Stimulated activated CD8-positive, alpha-beta memory T cell treated with anti-CD3 and anti-CD28 coated beads, Interleukin-4, amount 100 ng/mL, for 4 hours (primary cell): ENCODE measurements at places on chromosomes 4 and X.
A peak's percentile ranks its signal among the peaks of the same experiment; 100 is the strongest.

DNA sequence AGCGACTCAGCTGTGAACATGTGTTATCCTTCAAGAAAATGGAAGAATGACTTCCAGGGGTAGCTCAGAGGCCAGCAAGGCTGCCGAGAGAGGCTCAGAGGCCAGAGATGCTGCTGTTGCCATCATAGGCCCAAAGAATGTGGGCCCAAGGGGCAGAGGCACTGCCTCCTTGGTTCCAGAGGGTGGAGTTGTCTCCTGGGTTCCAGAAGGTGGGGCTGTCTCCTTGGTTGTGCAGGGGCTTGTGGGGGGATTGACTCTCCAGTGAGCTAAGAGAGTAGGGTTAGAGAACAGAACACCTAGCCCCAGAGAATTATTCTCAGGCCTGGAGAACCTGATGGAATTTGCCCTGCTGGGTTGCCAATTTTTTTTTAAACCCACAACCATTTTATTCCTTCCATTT lies 62.6 kb downstream of the DGKK start:
- no peak for DNase-seq

DNA sequence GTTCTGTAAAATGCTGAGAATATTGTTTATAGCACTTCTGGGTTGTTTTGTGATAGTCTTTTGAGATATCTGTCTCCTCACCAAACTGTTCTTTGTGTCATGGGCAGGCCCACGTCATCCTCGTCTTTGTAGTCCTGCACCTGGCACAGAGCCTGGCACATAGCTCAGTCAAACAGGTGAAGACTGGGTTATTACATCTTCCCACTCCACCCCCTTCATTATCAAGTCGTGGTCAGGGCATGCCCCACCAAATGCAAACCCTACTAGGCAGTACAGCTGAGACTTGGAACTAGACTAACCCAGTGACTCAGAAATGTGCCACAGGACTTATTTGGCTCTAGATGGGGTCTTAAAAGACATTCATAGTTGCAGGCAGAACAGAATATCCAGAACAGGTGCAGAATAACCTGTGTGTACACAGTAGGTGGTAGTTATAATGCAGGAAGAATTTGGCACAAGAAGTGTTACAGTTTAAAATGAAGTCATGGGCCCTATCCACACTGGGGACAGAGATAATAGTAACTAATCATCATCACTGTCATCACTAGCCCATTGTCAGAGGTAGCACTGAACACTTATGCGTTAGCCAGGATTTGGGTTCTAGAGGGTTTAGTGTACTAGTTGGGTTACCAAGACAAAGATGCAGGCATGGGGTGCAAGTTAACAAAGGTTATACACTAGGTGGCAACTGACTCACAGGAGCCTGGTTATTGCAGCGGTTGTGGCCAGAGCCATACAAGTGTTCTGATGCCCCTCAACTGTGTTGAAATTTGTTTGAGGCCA lies 74.9 kb downstream of the TBL1X start:
- DNase-seq, result no peak

DNA sequence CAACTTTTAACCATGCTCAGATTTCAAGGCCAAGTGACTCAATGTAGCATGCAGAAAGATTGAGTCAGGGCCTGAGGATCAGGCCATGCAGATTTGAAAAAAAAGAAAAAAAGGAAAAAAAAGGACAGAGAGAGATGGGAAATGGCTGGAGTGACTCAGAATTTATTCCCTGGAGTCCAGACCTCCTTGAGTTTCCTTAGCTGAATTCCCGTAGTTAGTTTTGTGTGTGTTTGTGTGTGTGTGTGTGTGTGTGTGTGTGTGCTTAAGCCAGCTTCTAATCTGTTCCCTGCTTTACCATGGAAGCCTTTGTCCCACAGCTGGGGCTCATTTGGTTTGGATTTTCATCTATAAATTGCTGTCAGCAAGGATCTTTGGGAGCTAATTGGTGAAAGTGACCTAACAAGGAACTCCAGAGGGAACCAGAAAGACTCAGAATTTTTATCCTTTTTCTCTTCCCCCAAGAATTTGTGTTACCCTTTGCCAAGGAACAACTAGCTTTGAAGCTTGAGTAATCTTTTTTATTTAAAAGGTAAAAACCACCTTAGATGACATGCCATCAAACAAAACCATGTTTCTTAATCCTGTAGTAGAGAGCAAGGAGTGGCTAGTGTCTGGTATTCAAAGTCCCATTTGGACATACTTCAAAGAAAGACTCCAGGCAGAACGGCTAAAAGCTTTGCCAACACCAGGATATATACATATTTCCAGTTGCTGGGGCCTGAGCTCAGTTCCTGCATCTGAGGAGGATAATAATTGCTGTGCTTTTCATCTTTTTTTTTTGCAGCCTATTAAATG lies 109.0 kb upstream of the DDIT4L start:
- no peak for DNase-seq

- DNase-seq, result no peak
These were observed 853.8 kb downstream of the ADGRL3 start for GRCh38 chr4:62053974-62054373.

- no peak for DNase-seq
These were observed 589.6 kb downstream of the ZNF674 start for GRCh38 chrX:45955661-45956060.

GRCh38 chr4:44186096-44186849 lies 262.3 kb downstream of the KCTD8 start:
- no peak for DNase-seq

DNA sequence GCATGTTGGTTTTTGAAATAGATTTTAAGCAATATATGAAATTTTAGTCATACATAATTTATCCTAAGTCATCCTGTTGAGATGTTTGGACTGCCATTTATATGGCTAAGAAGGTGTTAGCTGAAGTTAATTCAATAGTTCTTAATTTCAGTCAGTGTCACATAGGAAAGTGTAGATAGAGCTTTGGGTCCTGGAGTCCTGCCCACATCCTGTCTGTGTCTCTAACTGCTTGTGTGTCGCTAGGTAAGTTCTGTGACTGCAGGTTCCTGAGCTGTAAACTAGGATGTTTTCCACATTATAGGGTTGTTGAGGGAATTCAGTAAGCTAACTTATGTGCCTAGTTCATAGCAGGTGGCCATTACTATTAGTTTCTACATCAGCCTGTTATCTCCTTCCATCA lies 20.7 kb downstream of the OFD1 start:
- no peak for DNase-seq

GRCh38 chrX:13109817-13110216 lies 65.4 kb upstream of the FAM9C start:
- no peak for DNase-seq

DNA sequence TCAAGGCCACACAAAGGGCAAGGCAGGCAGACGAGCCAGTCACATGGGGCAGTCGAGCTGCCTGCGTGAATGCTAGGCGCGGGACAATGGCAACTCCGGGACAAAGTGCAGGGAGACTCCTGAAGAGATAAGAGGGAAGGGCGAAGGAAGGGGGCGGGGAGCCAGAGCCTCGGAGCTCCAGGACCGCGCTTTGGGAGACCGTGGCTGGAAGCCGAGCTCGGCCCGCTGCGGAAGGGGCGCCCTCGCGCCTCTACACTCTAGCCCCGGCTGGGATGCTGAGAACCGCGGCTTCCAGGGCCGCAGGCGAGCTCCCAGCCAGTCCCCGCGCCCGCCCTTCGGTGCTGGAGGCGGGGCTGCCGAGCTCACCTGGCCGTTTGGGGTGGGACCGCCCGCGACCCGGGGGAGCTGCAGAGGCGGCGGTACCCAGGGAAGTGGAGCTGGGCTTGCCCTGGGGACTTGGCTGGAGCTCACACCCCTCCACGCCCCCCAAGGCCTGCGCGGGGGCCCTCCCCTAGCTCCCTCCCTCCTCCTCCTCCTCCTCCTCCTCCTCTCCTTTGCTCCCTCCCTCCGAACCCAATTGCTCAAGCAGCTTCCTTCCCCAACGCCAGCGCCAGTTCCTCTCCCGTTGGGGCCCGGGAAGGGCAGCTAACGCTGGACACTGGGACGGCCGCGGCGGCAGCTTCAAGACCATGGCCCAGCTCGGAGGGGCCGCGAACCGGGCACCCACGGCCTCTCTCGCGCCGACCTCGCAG lies at the start of gene SOWAHD:
TSS of gene SOWAHD (plus strand) at position 610 of the 752 bp plus-strand sequence. CDS start at position 690, 80 bp downstream.
- DNase-seq, result no peak

DNA sequence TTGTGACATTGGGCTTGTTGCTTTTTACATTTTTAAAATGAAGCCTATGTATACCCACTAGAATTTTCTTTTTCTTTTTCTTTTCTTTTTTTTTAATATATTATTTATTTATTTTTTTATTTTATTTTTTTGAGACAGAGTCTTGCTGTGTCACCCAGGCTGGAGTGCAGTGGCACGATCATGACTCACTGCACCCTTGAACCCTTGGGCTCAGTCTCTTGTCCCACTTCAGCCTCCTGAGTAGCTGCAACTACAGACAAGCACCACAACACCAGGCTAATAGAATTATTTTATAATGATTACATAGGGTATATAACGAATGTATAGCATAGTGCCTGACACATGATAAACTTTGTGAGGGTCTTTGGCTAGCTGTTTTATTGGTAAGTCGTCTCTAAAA lies 64.9 kb downstream of the RBPJ start:
- DNase-seq, result no peak

DNA sequence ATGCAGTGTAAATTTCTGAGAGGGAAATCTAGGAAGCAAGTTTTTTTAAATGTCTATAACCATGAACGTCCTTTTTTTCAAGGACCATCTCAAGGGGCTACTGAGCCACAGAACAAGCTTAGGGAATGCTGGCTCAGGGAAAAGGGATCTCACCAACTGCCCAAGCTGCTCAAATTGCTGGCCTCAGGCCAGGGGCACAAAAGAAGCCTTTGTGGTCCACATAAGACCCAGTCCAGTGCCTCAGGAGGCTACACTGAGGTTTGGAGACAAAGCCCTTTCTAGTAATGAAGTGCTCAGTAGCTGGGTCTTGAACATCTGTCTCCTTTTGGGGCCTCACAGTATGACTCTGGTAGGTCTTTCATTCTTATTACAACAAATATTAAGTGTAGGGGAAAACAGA lies 305.5 kb downstream of the RAB28 start:
- no peak for DNase-seq

- no peak for DNase-seq
These were observed 6.1 kb downstream of the GRIA2 start for GRCh38 chr4:157226601-157227000.

DNA sequence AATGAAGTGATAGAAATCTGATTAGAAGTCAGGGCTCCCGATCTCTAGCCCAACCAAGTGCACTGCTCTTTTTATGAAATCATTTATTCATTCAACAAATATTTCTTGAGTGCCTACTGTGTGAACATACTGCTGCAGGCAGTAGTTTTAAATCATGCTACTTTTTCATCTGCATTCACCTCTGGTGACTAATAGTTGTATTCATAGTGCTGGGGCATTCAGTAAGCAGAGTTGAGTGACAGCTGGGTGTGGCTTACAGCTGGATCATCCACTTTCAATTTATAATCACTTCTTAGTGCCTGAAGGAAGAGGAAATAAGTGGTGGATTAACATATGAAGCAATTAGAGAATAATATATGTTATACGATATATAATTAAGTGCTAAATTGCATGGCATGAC lies 94.1 kb upstream of the HPRT1 start:
- no peak for DNase-seq

DNA sequence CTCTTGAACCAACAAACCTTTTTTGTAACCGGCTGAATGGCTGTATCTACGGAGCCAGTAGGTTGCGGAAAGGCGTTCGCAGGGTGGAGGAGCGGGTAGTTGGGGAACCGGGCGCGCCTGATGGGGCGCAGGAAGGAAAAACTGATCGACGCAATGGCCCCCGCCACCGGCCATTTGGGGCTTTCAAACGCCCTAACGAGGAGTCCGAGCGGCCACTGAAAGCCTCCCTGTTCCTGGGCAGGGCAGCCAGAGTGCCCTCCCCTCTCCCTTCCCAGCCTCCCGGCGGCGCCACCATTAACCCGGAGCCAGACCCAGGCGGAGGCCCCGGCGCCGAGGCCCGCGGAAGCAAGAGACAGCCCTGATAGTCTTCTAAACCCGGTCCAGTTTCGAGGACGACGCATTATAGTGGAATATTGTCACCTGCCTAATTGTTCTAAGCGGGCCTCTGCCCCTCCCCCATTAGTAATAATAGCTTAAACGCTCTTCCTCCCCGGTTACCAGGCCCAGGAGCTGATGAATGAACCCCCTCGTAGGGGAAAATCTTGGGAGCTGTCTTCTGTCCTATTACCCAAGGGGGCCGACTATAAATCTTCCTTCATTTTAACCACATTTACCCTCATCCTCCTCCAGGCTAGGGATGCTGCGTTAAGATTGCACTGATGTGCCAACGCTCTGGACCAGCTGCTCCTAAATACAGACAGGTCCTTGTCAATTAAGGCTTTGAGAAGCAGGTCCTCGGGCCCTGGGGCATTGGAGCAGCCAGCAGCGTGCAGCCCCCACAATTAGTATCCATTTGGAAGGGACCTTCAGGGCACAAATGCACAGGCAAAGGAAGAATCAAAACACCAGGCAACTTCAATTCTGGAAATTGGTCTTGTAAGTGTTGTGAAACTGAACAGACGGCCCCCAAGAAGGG lies 61.6 kb upstream of the TMEM33 start:
- DNase-seq, result no peak

GRCh38 chr4:155179216-155179615 lies 29.2 kb upstream of the NPY2R start:
- no peak for DNase-seq

- DNase-seq, result no peak
These were observed 14.1 kb downstream of the HPSE start for GRCh38 chr4:83320548-83320947.

DNA sequence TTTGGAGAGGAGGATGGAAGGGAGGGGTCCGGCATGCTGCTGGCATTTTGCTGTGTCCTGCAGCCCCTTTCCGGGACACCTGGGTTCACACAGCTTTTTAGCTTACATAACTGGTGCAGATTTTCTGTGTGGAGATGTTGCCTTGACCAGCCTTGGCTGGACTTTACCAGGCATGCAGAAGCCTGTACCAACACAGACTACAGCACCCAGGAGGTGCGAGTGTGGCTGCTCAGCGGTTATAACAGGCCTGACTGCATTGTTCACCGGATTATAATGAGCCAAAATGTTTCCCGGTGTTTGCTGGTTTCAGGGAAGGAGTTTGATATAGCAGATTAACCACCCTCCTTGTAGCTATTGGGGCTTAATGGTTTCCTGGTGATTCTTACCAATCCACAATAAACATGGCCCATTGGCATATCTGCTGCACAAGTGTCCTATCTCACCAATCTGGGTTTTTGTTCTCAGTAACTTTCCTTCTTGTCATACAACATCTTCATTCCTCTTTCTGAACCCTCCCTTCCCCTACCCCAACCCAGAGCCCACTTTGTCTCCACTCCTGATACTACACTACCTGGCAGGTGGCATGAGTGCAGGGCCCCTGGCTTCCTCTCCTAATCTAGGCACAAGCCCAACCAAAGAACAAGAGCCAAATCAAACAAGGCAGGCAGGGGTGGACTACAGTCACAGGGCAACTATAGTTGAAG lies 3.9 kb downstream of the RPL10 start:
- DNase-seq, result no peak

- DNase-seq, result no peak
These were observed 87.2 kb upstream of the C4orf50 start for GRCh38 chr4:6105311-6105911.

- DNase-seq, result peak; percentile 31
These were observed 41.0 kb upstream of the GATB start for GRCh38 chr4:151801547-151802516.

DNA sequence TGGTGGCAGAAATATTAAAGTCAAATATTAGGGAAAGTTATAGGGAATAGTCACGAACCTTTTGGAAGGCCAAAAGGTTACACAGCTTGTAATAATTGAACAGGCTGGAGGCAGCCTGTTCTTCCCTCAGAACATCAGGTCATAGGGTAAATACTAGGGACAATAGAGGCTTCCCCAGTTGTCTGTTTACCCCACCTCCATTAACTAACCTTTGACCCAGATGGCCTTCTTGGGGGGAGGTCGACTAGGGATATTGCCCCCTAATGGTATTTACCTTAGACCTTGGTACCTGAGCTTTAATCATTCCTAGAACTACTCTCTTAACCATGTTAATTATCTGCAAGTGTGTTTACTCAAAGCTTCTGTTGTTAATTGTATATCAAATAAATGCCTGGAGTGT lies 26.0 kb downstream of the C4orf17 start:
- DNase-seq, result no peak
